ENCODE measurements at places on chromosomes 5 and 9. TPM values are rescaled to one million over a fixed set of nuclear protein-coding genes. Genes with fewer than 3 reads are reported as not detected.
A peak's percentile ranks its signal among the peaks of the same experiment; 100 is the strongest.

The MRNIP gene
- total RNA-seq = 70.5 TPM

The ISL1 gene
- total RNA-seq = not detected

The IL9 gene
- total RNA-seq = not detected

The SPINK13 gene
- total RNA-seq = not detected

The CCDC152 gene
- total RNA-seq = not detected

The TNPO1 gene
- total RNA-seq = 132 TPM

The N4BP3 gene
- total RNA-seq = 22.3 TPM

The FAM170A gene
- not detected for total RNA-seq

The MARVELD2 gene
- total RNA-seq = 2.0 TPM

The TRIM52 gene
- 34.5 TPM for total RNA-seq

DNA sequence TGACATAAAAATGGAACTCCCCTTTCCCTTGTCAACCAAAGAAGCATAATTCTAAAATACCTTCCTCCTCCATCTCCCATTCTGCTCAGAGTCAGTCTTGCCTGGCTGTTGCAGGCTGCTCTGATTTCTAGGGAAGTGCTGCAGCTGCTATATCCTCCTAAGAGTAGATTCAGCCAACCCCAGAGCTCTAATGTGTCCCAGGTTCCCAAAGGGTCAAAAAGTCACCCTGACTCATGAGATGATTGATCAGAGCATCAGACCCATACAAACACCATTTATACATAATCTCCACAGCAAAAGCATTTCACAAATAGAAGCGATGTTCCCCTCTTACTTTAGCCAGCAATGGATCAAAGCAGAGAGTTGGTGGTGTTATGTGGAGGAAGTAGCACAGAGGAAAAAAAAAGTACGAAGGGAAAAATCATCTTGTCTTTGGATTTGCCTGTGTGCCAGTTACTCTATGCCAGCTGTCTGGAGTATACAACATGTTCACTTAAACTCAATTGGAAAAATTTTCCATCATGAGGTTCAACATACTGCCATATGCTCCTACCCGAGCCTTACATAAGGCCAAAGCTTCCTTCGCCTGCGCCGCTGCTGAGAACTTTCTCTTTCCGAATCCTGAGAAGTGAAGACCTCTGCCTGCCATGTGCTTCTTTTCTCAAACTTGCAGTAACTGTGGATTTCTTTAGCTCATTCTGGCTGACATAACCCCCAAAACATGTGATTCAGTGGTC, 258.0 kb downstream of the TLE4 start:
- DNase-seq = no peak

DNA sequence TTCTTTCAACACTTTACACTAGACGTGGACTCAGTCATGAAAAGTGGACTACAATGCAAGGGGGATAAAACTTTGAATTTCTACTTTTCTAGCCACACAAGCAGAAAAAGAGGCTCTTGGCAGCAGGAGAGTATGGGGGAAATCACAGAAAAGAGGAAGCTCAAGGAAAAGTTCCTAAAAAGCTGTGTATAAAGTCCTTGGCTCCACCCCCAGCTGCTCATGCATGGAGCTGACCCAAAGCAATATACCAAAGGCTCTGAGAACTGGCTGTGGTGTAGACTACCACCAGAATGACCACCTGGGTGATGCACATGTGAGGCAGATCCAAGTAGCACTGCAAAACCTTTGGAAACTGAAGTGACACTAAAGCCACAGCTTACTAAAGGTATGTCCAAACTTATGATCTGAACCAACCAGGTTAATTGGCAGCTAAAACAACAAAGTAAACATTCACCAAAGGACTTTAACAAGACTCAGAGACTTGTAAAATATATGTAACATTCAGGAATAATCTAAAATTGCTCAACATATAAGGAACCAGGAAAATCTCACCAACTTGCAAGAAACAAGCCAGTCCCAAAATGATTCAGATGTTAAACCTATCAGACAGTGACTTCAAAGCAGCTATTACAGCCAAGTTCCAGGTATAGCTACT, 55.5 kb upstream of the RASGRF2 start:
- DNase-seq = peak; percentile 4

GRCh38 chr9:114301798-114302565, 20.9 kb upstream of the ORM1 start:
- no peak for DNase-seq

GRCh38 chr9:84212982-84213381, 127.6 kb downstream of the SLC28A3 start:
- no peak for DNase-seq

DNA sequence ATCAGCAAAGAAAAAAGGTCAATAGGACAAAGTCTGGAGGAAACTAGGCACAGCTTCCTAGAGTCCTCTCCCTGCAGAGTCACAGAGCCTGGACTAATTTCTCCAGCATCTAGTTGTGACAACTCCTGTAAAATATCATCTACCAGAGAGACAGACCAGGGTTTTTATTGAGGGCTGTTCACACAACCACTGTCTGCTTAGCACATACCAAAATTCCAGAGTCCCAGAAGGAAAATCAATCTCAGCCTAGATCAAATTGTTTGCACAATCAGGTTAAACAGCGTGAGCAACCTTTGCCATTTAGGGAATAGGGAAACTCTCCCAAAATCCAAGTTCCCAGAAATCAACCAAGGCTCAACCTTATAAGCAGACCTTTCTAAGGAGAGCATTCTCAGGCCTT, 190.3 kb downstream of the SYK start:
- no peak for DNase-seq

DNA sequence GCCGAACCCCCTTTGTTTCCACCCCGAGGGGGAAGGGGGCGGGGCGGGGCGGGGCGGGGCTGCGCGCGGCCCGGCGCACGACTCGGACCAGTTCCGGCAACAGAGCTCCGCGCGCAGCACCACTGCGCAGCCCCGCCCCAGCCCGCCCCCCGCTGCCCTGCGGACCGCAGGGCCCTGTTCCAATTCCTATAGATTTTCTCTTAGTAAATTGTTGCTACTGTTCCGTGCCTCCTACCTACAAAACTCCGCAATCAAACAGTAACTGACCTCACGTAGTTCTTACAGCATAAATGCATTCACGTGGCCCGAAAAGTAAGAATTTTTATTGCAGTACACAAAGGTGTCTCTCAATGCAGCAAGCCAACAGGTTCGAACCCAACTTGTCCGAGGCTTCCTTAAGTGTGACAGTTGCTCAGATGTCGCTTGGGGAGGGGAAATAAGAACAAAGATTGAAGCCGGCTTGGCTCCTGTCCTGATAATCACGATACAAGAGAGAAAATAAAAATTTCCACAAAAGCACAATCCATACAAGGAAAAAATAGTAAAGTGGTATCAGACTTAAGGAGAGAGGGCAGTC, 1.2 kb upstream of the RNF38 start:
- no peak for DNase-seq

DNA sequence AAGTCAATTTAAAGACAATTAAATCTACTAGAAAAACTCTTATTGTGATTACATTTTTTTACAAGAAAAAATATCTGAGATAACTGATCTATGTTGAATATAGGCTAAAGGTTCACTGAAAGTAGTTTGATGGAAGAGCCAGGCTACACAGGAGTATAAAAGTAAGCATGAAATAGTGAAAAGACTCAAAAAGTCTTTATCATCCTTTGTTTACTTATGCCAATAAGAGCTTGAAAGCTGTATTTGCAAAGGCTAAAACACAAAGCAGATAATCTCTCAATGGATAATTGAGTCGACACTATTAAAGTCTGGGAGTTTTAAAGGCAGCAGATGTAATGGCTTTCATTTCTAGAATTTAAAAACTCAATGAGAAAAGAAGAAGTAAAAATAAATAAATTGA, 42.0 kb downstream of the SSBP2 start:
- no peak for DNase-seq

- no peak for DNase-seq
These were observed 156.1 kb upstream of the MRPS30 start for GRCh38 chr5:44652674-44653073.

DNA sequence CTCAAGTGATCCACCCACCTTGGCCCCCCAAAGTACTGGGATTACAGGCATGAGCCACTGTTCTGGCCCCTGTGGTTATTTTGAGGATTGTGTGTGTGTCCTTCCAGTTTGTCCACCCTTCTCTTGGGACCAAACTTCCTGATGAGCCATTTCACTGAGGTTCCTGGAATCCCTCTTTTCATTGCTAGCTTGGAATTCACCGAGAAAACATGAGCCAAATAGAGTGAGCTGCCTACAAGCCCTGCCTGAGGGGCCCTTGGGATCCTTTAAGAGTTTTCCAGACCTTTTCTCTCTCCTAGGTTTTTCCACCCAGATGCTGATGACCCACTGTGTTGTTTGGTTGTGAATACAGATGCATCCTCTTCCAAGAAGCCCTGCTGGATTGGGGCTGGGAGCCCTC, 13.2 kb upstream of the KIF12 start:
- no peak for DNase-seq

GRCh38 chr9:38227061-38227540, 158.1 kb upstream of the SHB start:
- DNase-seq = peak; percentile 93

DNA sequence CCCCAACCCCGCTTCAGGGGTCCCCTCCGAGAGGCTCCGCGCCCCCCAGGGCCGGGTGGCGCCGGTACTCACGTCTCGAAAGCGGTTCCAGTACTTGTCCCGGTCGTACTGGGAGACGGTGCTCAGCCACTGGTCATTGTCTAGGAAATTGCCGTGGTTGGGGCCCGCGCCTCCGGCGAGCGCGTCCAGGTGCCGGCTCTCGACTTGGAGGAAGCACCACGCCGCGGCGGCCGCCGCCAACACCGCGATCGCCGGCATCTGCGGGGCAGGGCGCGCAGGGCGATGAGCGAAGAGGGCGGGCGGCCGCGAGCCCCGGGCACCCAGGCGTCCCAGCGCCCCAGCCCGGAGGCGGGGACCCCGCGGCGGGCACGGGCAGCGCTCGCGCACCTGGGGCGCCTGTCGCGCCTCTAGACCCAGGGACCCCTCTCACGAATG, 808 bp downstream of the SPOCK1 start:
- DNase-seq = no peak

- DNase-seq = peak; percentile 74
These were observed 2.1 kb upstream of the RFESD start for GRCh38 chr5:95644351-95645042.

- DNase-seq = no peak
These were observed 112.9 kb downstream of the CHSY3 start for GRCh38 chr5:130017173-130017572.

GRCh38 chr9:130527651-130528310, 51.6 kb upstream of the FUBP3 start:
- no peak for DNase-seq

- no peak for DNase-seq
These were observed 33.7 kb downstream of the UBE2R2 start for GRCh38 chr9:33850677-33851076.

DNA sequence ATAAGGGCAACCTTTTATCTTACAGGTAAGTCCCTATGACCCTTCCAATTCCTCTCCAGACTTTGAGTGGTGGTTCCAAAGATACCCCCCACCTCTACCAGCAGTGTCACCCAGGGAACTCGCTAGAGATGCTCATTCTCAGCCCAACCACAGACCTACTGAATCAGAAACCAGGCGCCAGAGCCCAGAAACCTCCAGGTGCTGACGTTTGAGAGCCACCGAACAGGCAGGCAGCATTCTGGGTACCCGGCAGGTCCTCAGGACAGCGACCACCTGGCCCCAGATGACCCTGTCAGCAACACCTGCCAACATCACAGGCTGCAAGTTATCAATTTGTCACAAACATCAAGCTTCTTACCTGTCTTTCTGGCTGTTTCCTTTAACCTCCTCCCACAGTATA, 19.5 kb downstream of the RAPGEF1 start:
- DNase-seq = no peak

DNA sequence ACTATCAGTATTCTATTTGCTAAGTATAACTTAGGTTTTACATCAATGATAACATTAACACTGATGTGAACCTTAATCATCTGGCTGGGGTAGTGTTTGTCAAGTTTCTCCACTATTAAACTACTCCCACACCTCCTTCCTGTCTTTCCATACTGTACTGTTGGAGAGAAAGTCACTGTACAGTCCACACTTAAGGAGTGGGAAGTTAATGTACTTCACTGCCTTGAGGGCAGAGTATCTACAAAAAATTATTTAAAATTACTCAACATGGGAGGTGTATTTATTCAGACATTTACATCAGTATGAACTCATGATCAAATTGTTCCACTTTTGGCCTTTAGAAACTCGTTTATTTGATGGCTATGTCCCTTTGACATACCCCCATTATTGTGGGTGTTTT, 11.9 kb downstream of the UHRF2 start:
- DNase-seq = no peak

DNA sequence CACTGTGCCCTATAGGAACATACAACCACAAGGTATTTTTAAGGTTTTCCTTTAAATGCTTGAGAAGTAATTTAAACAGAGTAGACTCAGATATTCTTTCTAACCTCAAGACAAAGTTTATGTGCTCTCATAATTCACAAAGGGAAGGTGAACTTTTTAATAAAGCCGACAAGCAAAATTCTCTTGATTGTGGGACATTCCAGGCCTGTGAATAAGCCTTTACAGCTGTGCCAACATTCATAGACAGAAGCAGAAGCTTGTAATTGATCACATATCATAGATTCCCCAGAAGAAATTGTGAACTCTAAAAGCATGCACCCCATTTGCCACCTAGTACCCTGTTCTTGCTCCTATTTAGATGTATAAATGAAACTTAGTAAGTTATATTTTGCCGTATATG, 1107.8 kb upstream of the SEMA6A start:
- no peak for DNase-seq

- DNase-seq = no peak
These were observed 74.3 kb upstream of the SSBP2 start for GRCh38 chr5:81825237-81825636.

GRCh38 chr5:119290161-119290569, 65.7 kb upstream of the TNFAIP8 start:
- peak; percentile 90 for DNase-seq

- DNase-seq = no peak
These were observed 153.6 kb downstream of the SNX18 start for GRCh38 chr5:54671111-54671531.

GRCh38 chr5:14204785-14205321, 61.7 kb downstream of the TRIO start:
- DNase-seq = peak; percentile 47

GRCh38 chr5:125377141-125377540, 630.7 kb upstream of the ZNF608 start:
- DNase-seq = no peak

GRCh38 chr5:90264689-90265544, 144.6 kb downstream of the CETN3 start:
- peak; percentile 64 for DNase-seq

GRCh38 chr9:70229579-70229978, 29.2 kb upstream of the SMC5 start:
- DNase-seq = no peak

GRCh38 chr9:105027084-105027483, 99.1 kb upstream of the ABCA1 start:
- DNase-seq = no peak

DNA sequence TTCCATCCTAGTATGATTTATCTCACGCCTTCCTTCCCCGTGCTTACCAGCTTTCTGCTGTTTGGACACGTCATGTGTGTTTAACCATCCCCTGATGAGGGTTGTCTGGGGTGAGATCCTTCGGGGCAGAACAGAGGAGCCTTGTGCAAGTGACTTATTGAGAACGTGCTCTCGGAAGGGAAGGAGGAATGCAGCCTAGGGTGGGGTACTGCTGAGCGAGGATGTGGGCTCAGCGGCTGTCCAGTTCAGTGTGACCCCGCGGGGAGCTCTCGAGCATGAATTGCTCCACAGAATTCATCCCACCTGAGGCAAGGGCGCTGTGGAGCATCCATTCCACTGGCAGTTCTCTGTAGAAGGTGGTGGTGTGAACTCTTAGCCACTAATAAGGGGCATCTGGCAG, 4.0 kb downstream of the MYOZ3 start:
- no peak for DNase-seq

- no peak for DNase-seq
These were observed 49.4 kb downstream of the FNIP1 start for GRCh38 chr5:131747180-131748105.

GRCh38 chr5:99122976-99123375, 194.2 kb upstream of the CHD1 start:
- no peak for DNase-seq

All from OCI-LY7 (cell line).